Urothelium cell line (cell line): ENCODE measurements at places on chromosomes 1 and 21.

DNA sequence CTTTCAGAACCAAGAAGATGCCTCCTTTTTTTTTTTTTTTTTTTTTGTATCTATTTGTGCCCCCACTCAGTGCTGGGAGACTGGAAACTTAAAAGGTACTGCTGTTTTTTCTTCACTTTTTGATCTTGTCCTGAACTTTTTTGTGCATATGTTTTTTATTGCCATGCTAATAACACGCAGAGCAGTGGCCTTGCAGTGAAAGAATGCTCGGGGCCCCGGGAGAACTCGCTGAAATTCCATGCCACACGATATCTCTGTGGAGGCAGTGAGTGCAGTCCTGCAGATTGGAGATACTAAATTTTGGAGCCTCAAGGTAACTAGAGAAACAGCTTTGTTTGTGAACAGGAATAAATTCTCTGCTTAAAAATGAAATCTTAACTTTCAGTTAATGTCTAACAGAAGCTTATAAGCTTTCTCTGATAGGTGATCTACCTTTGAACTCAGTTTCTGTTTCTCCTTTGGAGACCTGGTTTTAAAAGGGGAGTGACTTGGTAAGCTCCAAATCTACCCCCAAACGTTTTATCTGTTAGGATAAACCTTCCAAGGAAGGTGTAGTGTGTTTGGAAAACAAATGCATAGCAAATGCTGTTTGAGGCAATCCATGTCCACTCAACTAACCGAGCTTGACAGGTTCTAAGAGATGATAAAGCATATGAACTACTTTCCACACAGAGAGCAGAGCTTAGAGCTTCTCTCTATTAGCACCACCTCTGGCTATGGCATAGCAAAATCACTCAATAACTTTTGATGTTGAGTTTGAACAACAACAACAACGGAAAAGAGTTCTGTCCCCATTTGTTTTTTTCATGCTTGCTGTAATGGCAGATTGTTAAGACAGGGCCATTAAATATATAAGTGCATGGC is 113.7 kb upstream of the PLXNA2 start:
- no peak for DNase-seq

GRCh38 chr1:207698822-207699483 is 52.9 kb upstream of the CD46 start:
- peak; percentile 36 for DNase-seq

- no peak for DNase-seq
Measured at GRCh38 chr1:5575396-5575940, 416.8 kb downstream of the NPHP4 start.

GRCh38 chr1:47532921-47533792 is 95.3 kb downstream of the FOXD2 start:
- DNase-seq: peak; percentile 45

DNA sequence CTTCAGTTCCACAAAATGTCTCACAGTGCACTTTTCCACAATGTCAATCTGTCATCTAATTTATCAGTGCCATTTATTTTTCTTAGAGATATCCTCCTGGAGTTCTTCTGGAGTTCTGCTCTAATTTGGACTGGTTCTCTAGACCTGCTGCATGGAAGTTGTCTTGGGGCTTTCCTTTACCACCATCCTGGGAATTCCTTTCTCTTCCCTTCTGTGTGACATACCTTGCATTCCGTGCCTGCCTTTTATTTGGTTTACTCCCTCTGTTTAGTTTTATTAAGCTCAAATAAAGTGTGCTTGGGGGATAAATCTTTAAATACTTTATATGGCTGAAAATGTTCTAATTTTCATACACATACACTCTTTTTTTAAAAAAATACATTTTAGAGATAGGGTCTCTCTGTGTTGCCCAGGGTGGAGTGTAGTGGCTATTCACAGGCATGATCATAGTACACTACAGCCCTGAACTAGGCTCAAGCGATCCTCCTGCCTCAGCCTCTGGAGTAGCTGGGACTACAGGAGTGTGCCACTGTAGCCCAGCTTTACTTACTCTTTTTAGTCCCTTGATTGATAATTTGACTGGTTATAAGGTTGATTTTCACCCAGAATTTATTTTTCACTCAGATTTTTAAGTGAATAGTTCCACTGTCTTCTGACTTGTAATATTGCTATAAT is 14.4 kb downstream of the MTF2 start:
- no peak for DNase-seq

- DNase-seq: no peak
Measured at GRCh38 chr1:92399076-92399475, 87.6 kb downstream of the GFI1 start.

DNA sequence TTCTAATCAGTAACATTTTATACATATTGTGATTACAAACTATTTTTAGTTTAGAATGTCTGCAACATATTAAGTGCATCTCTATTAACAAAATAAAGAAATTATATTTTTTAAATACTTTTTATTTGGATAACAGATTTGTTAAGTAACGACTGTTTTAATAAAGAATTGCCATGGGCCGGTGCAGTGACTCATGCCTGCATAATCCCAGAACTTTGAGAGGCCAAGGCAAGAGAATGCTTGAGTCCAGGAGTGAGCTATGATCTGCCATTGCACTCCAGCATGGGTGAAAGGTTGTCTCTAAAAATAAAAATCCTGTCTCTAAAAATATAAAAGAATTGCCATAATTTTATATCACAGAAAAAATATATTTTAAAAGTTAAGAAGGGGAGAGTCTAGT is 4.1 kb downstream of the LRRIQ3 start:
- DNase-seq: no peak

GRCh38 chr1:6434186-6434585 is 9.6 kb downstream of the ESPN start:
- no peak for DNase-seq

GRCh38 chr1:63836830-63837229 is 63.0 kb downstream of the ROR1 start:
- no peak for DNase-seq

GRCh38 chr1:1318131-1318652 is 6.3 kb downstream of the INTS11 start:
- DNase-seq: peak; percentile 50

DNA sequence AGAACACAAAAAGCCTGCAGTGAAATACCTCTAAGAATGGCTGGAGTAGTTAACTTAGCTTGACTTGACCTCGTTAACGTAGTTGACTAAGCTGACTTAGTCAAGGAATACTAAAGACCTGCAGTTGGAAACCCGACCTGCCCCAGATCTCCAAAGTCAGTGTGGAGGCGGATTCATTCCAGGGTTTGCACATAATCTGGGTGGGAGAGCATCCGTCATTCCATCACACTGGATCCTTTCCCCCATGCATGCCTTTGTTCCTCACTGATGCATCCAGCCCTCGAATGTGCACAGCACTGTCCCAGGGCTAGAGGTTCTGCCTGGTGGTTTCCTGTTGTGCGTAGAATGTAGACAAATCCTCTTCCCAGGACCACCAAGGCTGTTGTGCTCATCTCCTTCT is 76.4 kb downstream of the KCNN3 start:
- DNase-seq: no peak

- DNase-seq: no peak
Measured at GRCh38 chr1:99496067-99496466, 149.8 kb upstream of the PALMD start.

- peak; percentile 21 for DNase-seq
Measured at GRCh38 chr1:31064718-31065309, 703 bp downstream of the PUM1 start.

DNA sequence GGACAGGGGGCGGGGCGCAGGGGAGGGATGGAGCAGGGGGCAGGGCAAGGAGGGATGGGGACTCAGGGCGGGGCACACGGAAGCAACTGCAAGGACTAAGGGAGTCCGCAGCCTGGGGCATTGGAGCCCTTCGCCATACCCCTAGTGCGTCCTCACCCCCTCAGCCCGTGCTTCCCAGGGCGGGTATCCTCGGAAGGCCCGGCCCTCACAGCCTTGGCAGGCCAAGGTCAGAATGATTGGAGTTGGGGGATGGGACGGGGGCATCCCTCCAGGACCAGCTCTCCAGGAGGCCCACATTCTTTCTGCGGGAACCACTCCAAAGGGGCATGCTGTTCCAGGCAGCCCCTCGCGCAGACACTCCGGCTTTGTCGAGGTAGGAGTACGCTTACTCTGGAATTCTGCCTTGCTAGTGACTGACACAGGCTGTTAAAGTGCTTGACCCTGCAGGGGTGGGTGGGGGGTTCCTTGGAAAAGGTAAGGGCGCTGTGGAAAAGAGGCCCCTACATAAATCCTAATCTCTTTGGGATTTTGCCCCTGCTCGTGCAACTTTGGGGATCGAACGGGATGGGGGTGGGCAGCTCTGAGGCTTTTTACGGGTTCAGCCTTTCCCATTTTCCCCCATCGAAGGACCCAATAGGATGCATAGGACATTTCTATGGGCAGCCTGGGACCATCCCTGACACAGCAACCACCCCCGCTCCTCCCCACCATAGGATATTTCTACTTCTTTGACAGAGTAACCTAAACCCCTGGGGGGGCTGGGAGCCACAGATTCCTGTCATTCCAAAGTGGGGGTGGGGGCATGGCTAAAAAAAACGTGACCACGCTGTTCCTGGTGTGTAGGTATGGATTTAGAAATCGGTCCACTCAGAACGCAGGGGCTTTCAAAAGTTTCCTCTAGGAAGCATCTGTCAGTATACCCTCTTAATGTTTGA is 738 bp upstream of the TRIM11 start:
- DNase-seq: no peak

- no peak for DNase-seq
Measured at GRCh38 chr21:38741950-38742256, 63.8 kb upstream of the ETS2 start.

DNA sequence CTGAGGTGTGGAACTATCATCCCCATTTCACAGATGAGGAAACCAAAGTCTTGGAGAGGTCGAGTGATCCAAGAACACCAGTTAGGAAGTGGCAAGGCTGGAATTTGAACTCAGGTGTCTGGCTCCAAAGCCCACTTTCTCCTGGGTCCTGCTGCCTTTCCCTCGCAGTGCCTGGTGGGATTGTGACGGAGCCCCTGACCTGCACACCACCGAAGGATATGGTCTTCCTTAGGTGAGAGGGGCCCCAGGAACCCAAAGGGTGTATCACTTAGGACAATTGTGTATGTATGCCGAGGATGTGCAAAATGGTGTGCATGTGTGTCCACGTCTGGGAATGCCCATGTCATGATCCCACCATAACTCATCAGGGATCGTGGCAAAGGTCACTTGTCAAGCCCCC is 392.7 kb downstream of the MATN1 start:
- DNase-seq: no peak

DNA sequence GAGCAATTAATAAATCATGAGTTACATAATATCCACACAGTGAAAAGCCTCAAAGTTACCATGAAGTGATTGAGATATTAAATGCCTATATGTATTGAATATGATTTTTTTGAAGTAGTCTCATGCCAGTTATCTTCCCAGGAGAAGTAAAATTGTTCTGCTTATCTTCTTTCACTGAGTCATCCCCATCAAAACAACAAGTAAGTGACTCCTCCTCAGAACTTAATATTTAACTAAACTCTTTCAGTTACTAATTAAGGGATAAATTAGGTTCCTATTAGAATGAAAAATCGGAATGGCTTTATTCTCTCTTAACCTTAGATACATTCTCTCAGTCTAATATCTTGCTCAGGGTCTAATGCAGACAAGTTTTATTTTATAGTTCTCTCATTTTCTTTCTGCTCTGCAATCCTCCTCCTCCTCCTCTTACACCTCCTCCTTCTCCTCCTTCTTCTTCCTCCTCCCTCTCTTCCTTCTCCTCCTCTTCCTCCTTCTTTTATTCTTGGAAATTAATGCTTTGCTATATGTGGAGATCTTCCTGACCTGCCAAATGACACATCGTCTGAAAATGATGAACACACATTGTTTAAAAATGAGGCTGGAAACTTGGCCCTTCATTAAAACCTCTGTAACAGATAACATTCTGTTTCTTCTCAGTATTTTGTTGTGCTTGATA is 110.9 kb downstream of the RUNX1 start:
- DNase-seq: no peak

- no peak for DNase-seq
Measured at GRCh38 chr1:204407295-204407971, 4.2 kb downstream of the PPP1R15B start.

GRCh38 chr1:59410457-59410856 is 113.6 kb downstream of the FGGY start:
- no peak for DNase-seq

GRCh38 chr1:179206812-179207211 is 22.7 kb downstream of the ABL2 start:
- DNase-seq: no peak

DNA sequence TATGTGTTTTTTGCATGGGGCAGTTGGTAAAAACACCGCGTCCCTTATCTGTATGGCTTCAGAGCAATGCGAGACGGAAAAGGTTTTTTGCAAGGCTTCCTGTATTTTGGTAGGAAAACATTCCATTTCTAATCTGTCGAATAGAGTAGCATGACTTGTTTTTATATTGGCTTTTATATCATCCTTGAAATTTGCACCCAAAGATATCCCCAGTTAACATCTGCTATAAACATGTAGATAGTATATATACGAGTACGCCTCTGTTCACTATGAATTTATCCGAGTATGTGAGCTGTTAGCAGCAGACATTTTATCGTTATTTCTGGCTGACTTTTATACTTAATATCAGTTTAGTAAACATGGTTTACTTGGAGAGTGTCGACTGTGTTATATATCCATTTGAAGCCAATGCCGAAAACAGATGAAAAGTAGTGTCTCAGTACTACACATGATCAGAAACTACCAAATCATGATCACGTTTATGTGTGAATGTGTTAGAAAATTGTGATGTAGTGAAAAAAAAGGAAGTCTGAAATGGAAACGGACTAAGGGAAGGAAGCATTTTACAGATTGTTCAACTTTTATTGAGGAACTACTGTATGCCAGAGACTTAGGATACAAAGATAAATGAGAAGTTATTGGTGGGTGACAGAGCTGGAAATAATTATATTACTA is 1.0 kb downstream of the LEPR start:
- DNase-seq: no peak
